ENCODE measurements at places on chromosomes 12 and 14.

DNA sequence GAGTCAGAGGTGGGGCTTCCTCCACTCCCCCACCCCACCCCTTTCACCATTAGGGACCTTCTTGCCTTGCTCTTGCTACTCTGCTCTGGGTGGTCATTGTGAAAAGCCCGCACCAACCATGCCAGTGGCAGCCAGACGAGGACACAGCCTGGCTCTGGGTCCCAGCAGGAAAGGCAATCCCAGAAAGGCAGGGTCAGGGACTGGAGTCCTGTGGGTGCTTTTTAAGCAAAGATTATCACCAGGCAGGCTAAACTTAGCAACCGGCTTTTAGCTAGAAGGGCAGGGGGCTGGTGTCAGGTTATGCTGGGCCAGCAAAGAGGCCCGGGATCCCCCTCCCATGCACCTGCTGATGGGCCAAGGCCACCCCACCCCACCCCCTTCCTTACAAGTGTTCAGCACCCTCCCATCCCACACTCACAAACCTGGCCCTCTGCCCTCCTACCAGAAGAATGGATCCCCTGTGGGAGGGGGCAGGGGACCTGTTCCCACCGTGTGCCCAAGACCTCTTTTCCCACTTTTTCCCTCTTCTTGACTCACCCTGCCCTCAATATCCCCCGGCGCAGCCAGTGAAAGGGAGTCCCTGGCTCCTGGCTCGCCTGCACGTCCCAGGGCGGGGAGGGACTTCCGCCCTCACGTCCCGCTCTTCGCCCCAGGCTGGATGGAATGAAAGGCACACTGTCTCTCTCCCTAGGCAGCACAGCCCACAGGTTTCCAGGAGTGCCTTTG lies 1.2 kb upstream of the GAPDH start:
- no peak for DNase-seq

DNA sequence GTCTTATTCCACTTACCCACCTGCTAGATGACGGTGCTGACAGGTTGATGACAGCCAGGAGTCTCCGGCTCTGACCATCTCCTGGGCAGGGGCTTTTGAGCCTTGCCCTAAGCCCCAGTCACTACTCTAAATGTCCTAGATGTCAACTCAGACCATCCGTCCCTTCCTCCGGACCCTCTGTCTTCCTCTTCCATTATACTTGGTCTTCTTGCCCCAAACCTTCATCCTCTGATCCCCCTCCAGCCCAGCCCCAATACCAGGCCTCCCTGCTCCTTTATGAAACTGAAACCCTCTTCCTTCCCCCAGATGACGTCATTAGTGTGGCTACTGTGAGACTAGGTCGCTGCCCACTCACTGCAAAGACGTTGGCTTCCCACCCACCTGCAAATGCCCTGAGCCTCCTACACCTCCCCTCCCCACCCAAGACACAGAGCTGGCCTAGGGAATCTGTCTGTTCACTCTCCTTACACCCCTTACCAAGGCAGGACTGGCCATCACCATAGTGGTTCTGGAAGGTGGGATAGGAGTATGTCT lies 10.1 kb downstream of the KRT71 start:
- no peak for DNase-seq

GRCh38 chr12:2485681-2486080 lies 309.1 kb upstream of the FKBP4 start:
- DNase-seq: no peak

GRCh38 chr12:79012636-79013035 lies 148.1 kb downstream of the SYT1 start:
- DNase-seq: no peak

DNA sequence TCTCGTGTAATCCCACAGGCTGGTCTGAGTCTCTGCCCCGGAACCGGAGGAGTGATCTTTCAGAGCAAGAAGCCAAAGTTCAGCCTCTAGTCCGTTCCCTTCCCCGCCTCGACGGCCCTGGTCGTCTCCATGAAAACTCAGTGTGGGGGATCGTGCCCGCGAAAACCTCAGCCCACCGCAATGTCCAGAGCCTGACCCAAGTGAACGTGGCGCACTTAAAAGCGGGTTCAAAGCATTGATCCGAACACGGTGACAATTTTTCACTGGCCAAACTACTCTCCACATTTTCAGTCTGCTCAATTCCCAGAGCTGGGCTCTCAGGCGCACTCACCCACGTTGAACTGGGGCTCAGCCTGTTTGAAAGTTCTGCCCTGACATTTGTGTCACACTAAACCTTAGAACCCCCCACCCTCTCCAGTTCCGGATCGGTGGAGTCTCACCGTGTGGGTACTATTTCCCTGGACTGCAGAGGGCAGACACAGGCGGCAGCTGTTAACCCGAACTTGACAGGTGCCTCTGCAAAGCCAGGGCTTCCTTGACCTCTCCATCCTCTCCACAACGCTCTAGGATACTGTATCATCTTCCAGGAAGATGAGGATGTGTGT lies 886 bp upstream of the PRICKLE1 start:
- DNase-seq: no peak

DNA sequence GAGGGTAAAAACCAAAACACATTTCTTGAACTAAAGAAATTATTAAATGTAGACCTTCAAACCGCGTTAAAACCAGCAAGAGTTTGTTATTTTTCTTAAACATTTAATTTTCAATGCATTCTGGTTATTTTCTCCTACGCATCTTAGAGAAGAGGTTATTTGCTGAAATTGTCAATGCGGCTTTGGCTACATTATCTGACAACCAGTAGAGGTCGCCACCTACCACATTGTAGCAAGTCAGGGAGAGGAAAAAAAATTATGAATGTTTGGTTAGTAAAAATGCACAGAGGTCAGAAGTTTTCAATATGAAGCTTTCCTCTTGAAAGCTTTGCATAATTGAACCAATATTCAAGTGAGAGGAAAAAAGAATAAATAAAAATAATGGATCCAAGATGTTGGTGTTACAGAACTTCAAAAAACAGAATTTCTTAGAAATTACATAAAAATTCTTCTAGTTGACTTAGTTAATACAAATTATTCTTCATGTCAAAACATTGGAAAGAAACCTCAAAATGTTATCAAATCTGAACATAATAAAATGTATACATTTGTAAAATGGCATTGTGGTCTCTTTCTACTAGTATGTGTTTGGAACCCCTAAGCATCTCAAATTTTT lies 159.4 kb upstream of the TMTC2 start:
- no peak for DNase-seq

- DNase-seq: no peak
Observed at GRCh38 chr14:57302883-57303282, 34.1 kb downstream of the AP5M1 start.

DNA sequence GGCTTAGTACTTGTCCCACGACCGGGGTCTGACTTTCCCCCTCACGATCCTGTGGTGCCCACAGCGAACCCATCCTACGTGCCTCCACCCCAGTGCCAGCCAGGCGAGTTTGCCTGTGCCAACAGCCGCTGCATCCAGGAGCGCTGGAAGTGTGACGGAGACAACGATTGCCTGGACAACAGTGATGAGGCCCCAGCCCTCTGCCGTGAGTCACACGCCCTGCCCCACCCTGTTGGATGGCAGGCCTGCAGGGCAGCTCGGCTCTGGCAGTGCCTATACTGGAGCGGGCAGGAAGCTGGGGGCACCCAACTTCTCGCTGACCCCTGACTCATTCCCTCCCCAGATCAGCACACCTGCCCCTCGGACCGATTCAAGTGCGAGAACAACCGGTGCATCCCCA lies 18.3 kb upstream of the LRP1-AS start:
- no peak for DNase-seq

- no peak for DNase-seq
Observed at GRCh38 chr12:131101006-131101405, 147.3 kb downstream of the ADGRD1 start.

- no peak for DNase-seq
Observed at GRCh38 chr14:64715146-64715627, 11.0 kb downstream of the PLEKHG3 start.

DNA sequence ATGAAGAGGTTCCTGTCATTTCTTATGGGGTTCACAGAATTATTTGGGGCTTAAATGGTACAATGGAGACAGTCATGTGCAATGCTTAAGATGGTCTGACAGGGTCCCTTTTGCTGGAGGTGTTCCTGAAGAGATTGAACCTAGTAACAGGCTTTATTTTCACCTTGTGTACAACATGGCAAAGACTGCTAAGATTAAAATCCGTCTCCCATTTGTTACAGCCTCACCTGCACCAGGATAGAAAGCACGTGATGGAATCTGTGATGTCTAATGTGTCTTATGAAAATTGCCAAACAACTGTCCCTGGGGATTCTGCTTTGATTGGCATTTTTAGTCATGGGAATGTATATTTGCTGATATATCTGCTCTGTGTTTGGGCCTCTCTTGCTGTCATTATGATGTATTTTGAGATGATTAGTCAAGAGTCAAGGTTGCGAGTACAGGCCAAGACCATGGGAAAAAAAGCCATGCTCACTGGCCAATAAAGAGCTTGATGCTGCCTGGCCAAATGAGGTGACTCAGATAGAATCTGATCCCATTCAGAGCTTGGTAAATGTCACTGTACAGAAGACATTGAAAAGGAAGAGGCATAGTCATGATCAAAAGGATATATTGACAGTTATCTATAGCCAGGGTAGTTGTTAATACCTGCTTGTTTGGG lies 96.1 kb downstream of the FLRT2 start:
- no peak for DNase-seq

DNA sequence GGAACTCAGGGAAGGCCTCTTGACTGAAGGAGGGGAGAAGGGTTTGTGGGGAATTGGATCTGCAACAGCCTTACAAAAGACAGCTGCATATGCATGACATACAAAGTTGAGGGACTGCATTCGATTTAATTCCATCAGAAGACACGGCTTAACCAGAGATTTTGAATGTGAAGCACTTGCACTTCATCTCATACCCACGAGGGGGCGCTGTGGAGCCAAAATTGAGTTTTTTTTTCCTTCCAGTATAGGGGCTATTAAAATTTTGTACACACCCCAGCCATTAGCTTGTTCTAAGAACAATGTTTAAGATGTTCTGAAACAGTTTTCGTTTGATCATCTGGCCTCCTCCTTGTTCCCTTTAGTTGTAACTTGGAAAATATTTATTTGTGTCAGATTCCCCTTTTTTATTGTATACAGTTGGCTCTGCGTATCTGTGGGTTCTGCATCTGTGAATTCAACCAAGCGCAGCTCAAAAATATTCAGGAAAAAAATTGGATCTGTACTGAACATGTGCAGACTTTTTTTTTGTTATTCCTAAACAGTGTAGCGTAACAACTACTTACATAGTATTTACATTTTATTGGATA lies 1.6 kb downstream of the SUDS3 start:
- DNase-seq: peak; percentile 63

GRCh38 chr14:68557648-68558047 lies 235.2 kb downstream of the ZFP36L1 start:
- DNase-seq: no peak

All from stimulated activated CD4-positive, alpha-beta T cell treated with anti-CD3 and anti-CD28 coated beads, Interleukin-1b, Interleukin-23, amount 100 ng/mL, for 24 hours (primary cell).